ENCODE measurements at places on chromosomes 4 and X. TPM values are rescaled to one million over a fixed set of nuclear protein-coding genes. Genes with fewer than 3 reads are reported as not detected.
A peak's percentile ranks its signal among the peaks of the same experiment; 100 is the strongest.

GAB3 gene
- total RNA-seq = 8.5 TPM

DNA sequence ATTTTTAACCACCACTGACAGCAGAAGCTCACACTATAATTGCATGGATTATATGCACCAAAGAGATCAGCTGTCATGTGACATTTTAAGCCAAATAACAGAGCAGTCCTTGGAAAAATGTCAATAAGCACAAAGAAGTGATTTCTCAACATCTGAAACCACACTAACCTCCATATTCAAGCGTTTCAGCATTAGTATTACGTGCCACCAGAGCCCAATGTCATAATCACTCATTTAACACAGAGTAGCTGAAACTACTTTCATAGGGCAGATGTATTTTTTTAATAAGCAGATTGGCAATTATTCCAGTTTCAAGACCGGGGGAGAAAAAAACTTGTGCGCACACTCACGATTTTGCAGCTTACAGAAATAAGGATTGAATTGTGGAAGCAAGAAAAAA lies 76.6 kb downstream of the SH3KBP1 start:
- no peak overlapping the region for H3K4me3 ChIP-seq
- H3K4me1 ChIP-seq = no peaks in the 10 kb centered on the region
- H3K36me3 ChIP-seq = no peaks in the 10 kb centered on the region
- no peak overlapping the region for H3K27ac ChIP-seq
- DNase-seq = no peak

DNA sequence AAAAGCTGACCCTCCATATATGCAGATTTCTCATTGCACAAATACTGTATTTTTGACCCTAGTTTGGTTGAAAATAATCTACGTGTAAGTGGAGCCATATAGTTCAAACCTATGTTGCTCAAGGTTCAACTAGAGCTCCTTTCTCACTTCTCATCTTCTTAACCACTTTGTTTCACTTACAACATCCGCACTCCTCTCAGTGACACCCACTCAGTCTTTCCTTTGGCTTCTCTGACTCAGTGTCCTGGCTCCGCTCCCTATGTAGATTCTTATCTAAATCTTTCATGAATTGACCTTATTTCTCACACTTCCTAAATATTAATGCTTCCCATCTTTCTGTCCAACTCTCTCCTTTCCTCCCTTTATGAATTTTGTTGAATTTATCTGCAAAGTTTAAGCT lies 32.9 kb upstream of the DKK2 start:
- H3K36me3 ChIP-seq = no peaks in the 10 kb centered on the region
- no peak for DNase-seq
- no peaks in the 10 kb centered on the region for H3K27me3 ChIP-seq
- H3K27ac ChIP-seq = no peak overlapping the region
- H3K4me1 ChIP-seq = no peaks in the 10 kb centered on the region

- no peaks in the 10 kb centered on the region for H3K4me1 ChIP-seq
- peaks cover 4% of the 10 kb centered on the region for H3K27me3 ChIP-seq
- no peak overlapping the region for H3K27ac ChIP-seq
- peak; percentile 39 for DNase-seq
- no peaks in the 10 kb centered on the region for H3K36me3 ChIP-seq
Measured at GRCh38 chrX:150772150-150772970, 79.2 kb downstream of the MTMR1 start.

LIMCH1 gene
- total RNA-seq = 71.8 TPM

MGAT4D gene
- total RNA-seq = not detected

DNA sequence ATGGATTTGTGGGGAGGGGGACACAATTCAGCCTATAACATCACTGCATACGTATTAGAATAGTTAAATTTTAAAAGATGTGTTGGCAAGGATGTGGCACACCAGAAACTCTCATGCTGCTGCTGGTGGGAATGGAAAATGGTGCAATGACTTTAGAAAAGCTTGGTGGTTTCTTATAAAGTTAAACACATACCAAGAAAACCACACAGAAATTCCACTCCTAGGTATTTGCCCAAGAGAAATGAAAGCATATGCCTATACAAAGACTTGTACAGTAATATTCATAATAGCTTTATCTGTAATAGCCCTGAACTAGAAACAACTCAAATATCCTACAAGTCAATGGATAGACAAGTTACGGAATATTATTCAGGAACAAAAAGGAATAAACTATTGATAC lies 71.3 kb upstream of the PDHA1 start:
- H3K27ac ChIP-seq = no peak overlapping the region
- no peaks in the 10 kb centered on the region for H3K4me1 ChIP-seq
- no peaks in the 10 kb centered on the region for H3K36me3 ChIP-seq
- no peaks in the 10 kb centered on the region for H3K27me3 ChIP-seq
- no peak overlapping the region for H3K4me3 ChIP-seq
- DNase-seq = no peak

DNA sequence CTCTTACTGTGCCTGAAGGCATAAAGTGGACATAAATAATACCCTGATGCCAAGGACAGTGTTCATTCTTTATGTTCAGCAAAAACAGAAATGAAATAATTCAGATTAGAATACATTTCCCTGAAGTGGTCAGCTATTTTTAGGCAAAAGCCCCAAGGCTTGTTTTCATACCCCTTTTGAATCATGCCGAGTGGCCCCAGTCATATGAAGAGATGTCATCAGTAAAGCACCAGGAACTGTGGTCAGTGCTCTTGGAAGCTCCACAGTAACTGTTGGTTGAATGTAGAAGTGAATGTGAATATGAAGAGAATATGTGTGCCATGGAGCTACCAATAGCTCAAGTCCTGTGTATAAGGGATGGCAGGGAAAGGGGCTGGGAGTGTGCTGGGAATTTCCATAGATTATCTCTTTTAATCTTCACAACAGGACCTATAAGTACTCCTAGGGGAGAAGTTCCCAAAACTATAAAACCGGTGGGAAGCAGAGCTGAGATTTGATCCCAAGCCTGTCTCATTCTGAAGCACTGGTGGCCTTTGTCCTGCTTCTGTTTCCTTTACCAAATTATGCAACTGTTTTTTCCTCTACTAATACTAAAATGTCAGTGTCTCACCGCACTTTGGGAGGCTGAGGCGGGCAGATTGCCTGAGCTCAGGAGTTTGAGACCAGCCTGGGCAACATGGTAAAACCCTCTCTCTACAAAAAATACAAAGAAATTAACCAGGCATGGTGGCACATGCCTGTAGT lies 52.6 kb downstream of the FNIP2 start:
- peaks cover 7% of the 10 kb centered on the region for H3K4me1 ChIP-seq
- no peak overlapping the region for H3K4me3 ChIP-seq
- no peaks in the 10 kb centered on the region for H3K36me3 ChIP-seq
- peak overlapping the region; percentile 27 for H3K27ac ChIP-seq
- no peak for DNase-seq

DNA sequence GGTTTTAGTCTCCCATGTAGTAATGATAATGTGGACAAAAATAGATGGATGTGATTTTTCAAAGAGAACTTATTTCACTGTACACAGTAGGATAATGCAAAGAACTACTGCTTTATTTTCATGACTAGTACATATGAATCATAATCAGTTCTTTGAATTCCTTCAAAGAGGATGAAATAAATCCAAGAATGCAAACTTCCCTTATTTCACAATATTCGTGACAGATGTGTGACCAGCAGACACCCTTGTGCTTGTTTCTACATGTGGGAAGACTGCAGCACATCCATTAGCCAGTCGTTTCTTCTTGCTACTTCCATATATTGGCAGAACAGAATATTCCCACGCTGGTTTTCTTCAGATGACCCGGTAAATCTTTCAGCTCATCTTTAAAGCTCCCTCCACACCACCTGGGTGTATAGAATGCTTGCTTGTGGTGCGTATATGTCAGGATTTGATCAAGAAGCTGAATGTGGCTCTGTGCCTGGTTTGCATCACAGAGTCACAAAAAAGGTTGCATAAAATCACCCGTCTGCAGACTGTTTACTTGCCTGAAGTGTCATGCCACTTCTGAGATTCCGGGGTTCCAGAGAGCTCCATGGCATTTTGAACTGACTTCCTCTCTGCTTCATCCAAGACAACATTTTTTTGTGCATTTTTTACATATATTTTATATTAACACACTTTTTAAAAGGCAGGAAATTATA lies 47.7 kb upstream of the FAT4 start:
- H3K4me3 ChIP-seq = no peak overlapping the region
- no peaks in the 10 kb centered on the region for H3K4me1 ChIP-seq
- no peak for DNase-seq
- H3K27me3 ChIP-seq = no peaks in the 10 kb centered on the region

DNA sequence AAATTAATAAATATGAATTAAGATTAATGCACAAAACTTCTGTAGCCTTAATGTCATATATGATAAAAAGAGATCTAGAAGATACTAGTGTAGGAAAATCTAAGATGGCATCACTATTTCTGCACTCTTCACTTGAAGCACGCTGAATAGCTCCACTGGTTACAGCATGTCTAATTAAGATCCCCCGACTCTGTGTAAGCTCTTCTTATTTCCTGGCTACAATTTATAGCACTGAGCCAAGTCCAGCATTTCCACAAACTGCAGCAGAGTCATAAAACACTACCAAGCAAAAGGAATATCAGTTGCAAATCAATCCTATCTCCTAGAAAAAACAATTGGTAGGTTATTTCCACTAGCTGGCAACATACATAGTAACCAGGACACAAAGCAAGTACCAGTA lies 1.3 kb upstream of the CCNA2 start:
- H3K36me3 ChIP-seq = no peaks in the 10 kb centered on the region
- no peaks in the 10 kb centered on the region for H3K27me3 ChIP-seq
- no peak overlapping the region for H3K27ac ChIP-seq
- DNase-seq = no peak
- no peak overlapping the region for H3K4me3 ChIP-seq

DNA sequence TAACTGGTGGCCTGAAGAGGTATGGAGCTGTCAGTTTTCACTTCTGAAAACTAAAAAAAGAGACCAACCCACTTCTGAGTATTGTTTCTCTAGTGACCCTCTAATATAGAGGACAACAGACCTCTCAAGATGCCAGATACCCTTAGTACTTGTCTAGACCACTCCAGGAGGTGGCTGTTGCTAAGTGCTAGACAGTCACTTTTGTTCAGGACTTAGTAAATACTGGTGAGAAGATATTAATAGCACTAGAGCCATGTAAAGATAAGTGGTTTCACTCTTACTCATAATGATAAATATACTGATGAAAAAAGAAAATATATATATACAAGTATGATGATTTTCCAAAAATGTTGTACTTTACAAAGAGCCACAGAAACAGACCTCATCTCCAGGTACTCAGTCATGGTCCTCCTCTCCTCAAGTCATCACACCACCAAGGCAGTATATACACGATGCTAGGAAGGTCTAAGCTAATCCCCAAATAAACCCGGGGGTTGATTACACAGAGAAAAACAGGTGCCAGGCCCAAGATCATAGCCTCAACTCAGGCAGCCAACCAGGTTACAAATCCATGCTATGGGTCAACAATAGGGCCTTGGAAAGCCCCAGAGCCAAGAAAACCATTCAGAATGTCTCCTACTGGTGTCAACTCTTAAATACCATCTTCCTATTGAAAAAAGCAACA lies 66.9 kb downstream of the ARHGEF9 start:
- H3K36me3 ChIP-seq = no peaks in the 10 kb centered on the region
- DNase-seq = no peak
- H3K27me3 ChIP-seq = peaks cover 5% of the 10 kb centered on the region
- H3K27ac ChIP-seq = no peak overlapping the region
- no peak overlapping the region for H3K4me3 ChIP-seq
- H3K4me1 ChIP-seq = no peaks in the 10 kb centered on the region

MAGEB1 gene
- total RNA-seq = not detected

- H3K27ac ChIP-seq = no peak overlapping the region
- H3K4me3 ChIP-seq = no peak overlapping the region
- no peaks in the 10 kb centered on the region for H3K36me3 ChIP-seq
- H3K4me1 ChIP-seq = no peaks in the 10 kb centered on the region
- no peaks in the 10 kb centered on the region for H3K27me3 ChIP-seq
Measured at GRCh38 chrX:123454712-123455431, 270.8 kb downstream of the GRIA3 start.

TKTL2 gene
- total RNA-seq = not detected

DNA sequence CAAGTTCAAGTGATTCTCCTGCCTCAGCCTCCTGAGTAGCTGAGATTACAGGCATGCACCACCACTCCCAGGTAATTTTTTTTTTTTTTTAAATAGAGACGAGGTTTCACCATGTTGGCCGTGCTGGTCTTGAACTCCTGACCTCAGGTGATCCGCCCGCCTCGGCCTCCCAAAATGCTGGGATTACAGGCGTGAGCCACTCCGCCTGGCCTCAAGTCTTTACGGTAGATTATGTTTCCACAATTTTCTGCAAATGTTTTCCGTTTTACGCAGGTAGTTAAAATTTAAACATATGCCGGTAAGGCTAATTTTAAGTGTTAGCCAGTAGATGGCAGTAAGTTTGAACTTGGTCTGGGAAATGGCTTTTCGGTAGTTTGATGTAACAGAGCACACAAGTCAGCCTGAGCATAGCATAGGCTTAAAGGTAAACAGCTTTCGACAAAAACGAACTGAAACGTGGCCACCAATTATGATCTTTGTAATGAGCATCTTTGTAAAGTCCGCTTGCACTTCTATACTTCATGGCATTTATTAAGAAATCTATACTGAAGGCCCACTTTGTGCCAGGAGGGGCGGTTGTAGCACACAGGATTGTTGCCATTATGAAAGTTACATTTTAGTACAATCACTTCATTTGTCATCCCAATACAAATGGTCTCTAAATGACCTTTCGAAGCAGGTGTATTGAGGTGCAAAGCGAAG lies 31.1 kb downstream of the CCKAR start:
- no peak overlapping the region for H3K27ac ChIP-seq
- no peaks in the 10 kb centered on the region for H3K36me3 ChIP-seq
- no peak for DNase-seq
- H3K27me3 ChIP-seq = no peaks in the 10 kb centered on the region
- H3K4me3 ChIP-seq = no peak overlapping the region
- H3K4me1 ChIP-seq = no peaks in the 10 kb centered on the region

DNA sequence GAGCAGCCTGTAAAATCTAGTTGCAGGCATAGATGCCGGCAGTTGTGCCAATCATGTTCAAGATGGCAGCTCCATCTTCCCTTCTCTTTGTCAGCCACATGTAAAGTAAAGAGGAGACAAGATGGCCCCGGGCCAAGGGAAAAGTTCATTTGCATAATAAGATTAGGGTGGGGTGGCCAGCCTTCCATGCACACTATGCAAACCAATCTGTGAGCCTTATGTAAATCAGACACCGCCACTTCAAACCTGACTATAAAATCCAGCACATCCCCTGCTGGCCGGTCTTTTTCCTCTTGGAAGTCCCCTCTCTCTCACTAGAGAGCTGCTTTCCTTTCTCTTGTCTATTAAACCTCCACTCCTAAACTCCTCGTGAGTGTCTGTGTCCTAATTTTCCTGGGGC lies 78.9 kb upstream of the CBR4 start:
- H3K4me1 ChIP-seq = no peaks in the 10 kb centered on the region
- DNase-seq = no peak
- H3K36me3 ChIP-seq = no peaks in the 10 kb centered on the region
- H3K27me3 ChIP-seq = no peaks in the 10 kb centered on the region
- no peak overlapping the region for H3K4me3 ChIP-seq

GRCh38 chr4:129037093-129037492 lies 56.2 kb downstream of the SCLT1 start:
- H3K4me3 ChIP-seq = no peak overlapping the region
- no peak overlapping the region for H3K27ac ChIP-seq
- no peaks in the 10 kb centered on the region for H3K4me1 ChIP-seq
- no peaks in the 10 kb centered on the region for H3K36me3 ChIP-seq
- DNase-seq = no peak
- no peaks in the 10 kb centered on the region for H3K27me3 ChIP-seq

KCND1 gene
- 0.66 TPM for total RNA-seq

SULT1B1 gene
- total RNA-seq = 1.6 TPM

MCTS1 gene
- total RNA-seq = 31.0 TPM
